ENCODE measurements at places on chromosomes 16 and 17.

DNA sequence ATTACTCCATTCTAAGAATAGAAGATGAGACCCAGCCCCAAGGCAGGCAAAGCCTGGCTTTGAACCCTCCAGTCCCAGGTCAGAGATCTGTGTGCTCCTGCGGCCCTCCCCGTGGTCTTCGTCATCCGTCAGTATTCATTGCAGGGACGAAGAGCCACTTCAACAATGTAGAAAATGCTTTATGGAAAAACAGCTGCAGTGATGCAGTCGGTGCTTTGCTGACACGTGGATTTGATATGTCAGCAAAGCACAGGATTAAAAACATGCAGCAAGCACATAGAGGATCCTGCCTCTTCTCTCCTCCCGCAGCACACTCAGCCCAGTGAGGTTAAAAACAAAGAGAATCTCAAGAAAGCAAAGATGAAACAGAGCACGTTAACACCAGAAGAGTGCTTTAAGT is 117.1 kb upstream of the AXIN2 start:
- peak; percentile 59 for DNase-seq

GRCh38 chr17:2238432-2239169 is 65.0 kb downstream of the SMG6 start:
- no peak for DNase-seq

GRCh38 chr16:30184096-30184890 is 891 bp downstream of the CORO1A start:
- peak; percentile 75 for DNase-seq

GRCh38 chr17:199806-200545 is 18.5 kb upstream of the DOC2B start:
- DNase-seq: no peak

GRCh38 chr17:10295728-10296343 is 77.0 kb downstream of the MYH13 start:
- DNase-seq: peak; percentile 0

- DNase-seq: no peak
These were observed 13.9 kb downstream of the CLUH start for GRCh38 chr17:2697611-2698162.

GRCh38 chr17:38709864-38710603 is 5.0 kb downstream of the MLLT6 start:
- no peak for DNase-seq

DNA sequence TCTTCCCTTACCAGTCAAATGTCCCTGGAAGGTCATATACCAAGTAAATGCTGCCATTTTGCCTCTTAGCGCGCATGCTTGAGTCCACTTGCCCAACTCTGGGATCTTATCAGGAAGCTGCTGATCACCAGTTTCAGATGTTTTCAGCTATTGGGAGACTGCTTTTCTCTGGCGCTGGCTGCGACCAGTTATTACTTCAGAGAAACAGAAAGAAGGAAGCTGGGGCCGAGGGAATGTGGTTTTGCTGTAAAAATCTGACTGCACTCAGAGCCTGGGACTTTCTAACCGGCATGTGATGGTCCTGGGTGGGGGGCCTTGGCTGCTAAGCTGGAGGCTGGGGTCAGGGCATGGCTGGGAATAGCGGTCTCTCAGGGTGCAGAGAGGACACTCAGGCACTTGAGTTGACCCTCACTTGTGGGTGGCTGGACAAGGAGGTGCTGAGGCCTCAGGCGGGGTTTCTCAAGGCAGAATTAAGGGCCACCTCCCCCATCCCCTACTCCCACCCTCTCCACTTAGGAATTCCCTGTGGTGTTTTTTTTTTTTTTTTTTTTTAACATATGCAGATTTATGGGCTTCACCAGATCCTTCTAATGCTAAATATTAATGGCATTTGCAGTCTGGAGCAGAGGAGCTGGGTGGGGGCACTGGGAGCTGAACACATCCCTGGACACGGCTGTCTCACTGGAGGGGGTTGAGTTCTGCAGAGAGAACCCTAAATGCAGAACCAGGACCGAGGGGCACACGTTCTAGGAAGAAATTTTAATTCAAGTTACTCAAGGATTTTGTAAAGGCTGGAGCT is 145.8 kb downstream of the CYLD start:
- no peak for DNase-seq

GRCh38 chr16:53282975-53283946 is 151.0 kb upstream of the RBL2 start:
- peak; percentile 18 for DNase-seq

DNA sequence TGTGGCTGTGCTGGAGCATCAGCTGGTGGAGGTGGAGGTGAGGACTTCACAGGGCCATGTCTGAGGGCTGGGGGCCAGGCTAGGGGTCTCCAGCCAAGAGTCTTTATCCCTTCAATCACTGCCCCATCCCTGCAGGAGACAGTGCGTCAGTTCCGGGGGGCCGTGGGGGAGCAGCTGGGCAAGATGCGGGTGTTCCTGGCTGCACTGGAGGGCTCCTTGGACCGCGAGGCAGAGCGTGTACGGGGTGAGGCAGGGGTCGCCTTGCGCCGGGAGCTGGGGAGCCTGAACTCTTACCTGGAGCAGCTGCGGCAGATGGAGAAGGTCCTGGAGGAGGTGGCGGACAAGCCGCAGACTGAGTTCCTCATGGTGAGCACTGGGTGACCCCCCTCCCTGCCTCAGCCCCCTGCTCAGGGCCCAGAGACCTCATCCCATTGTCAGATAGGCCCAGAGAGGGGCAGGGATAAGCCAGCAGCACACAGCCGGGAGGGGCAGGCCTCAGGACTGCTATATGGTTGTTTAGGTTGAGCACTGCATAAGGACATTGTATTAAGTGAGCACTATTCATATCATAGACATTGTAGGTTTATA is 2.3 kb upstream of the PYDC1 start:
- no peak for DNase-seq

DNA sequence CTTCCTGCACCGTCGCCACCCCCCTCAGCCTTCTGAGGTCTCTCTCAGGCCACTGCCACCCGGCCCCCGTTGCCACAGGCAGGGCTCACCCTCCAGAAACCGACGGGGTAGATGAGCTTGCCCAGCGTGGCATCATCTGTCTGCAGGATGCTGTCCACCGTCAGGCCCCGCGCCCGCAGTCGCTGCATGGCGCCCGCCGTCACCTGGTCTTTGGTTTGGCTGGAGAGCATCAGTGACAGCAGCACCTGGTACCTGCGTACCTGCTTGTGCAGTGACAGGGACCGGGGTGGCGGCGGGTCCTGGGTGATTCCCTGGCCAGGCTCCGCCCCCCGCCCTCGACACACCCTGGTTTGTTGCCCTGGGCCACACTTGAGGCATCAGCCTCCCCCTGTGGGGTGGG is 3.1 kb downstream of the NTHL1 start:
- DNase-seq: peak; percentile 44

GRCh38 chr17:5260542-5260941 is 21.5 kb upstream of the RABEP1 start:
- no peak for DNase-seq

GRCh38 chr17:19339341-19339815 is 23.1 kb downstream of the B9D1 start:
- no peak for DNase-seq
